ENCODE measurements at places on chromosomes 2 and 18.

- no peak for DNase-seq
Observed at GRCh38 chr2:69689466-69689865, 45.9 kb upstream of the AAK1 start.

DNA sequence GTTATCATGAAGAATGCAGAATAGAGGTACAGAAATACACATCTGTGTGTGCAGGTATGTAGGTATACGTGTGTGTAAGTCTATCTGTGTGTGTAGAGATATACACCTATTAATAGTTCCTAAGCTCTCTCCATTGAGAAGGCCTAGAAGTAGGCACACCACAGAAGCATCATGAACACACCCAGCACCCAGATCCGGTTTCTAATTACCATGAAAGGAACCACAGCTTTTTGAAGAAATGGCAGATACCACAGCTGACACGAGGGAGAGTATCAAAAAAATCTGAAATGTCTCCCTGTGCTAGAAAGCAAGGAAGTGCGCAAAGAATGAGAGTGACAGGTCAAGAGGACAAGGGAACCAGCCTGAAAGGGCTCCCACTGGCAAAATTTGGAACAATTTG lies 27.7 kb upstream of the AP1S3 start:
- DNase-seq: peak; percentile 55

DNA sequence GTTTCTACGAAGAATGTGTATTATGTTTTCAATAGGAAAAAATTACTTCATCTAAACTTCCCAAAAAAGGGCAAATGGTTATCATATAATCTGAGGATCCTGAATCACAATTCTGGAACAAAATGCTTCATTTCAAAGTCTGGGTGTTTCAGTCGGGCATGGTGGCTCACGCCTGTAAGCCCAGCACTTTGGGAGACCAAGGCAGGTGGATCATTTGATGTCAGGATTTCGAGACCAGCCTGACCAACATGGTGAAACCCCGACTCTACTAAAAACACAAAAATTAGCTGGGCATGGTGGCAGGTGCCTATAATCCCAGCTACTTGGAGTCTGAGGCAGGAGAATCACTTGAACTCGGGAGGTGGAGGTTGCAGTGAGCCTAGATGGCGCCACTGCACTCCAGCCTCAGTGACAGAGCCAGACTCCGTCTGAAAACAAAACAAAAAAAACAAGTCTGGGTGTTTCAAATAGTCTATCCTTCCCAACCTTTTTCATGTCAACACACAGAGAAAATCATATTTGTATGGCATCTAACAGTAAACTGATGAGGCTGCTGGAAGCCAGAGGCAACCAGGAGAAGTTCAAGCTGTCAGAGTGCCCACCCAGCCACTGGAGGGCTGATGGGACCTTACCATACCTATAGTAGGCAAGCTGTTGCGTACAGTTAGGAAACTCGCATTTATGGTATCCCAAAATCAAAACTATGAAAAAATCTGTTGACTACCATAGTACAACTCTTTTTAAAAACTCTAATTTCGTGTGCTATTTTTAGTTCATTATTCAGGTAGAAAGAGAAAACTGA lies 14.6 kb downstream of the NBAS start:
- no peak for DNase-seq

DNA sequence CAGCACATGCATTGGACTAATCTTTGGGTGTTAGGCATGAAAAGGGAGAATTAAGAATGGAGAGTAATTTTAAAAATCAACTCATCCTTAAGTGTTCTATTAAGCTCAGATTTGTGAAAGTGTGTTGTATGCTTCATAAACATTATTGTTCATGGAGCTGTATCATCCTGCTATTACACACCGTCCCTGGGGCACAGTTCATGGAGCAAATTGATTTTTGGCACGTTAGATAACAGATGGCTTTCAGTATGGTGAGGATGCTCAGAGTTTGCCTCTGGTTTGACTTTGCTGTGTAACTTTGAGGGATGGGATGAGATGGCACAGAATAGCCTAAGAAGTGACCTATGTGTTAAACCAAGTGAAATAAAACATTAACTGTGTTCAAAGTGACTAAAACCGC lies 97.1 kb downstream of the MGAT5 start:
- DNase-seq: no peak

- DNase-seq: no peak
Observed at GRCh38 chr18:45801416-45802004, 24.0 kb upstream of the SIGLEC15 start.

DNA sequence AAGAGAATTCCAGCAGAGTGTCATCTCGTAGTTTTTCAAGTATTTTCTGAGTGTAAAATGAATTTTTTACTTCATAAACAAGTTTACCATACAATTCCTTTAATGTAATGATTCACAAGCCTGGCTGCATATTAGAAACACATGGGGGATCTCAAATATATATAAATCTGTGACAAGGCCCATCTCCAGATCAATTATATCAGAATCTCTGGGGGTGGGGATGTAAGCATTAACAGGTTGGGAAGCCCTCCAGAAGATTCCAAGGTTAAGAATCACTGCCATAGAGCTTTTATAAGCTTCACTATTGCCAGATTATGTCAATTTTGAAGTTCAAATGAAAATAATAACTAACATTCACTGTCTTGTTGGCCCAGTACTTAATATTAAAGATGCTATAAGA lies 111.2 kb downstream of the BAZ2B start:
- DNase-seq: no peak

DNA sequence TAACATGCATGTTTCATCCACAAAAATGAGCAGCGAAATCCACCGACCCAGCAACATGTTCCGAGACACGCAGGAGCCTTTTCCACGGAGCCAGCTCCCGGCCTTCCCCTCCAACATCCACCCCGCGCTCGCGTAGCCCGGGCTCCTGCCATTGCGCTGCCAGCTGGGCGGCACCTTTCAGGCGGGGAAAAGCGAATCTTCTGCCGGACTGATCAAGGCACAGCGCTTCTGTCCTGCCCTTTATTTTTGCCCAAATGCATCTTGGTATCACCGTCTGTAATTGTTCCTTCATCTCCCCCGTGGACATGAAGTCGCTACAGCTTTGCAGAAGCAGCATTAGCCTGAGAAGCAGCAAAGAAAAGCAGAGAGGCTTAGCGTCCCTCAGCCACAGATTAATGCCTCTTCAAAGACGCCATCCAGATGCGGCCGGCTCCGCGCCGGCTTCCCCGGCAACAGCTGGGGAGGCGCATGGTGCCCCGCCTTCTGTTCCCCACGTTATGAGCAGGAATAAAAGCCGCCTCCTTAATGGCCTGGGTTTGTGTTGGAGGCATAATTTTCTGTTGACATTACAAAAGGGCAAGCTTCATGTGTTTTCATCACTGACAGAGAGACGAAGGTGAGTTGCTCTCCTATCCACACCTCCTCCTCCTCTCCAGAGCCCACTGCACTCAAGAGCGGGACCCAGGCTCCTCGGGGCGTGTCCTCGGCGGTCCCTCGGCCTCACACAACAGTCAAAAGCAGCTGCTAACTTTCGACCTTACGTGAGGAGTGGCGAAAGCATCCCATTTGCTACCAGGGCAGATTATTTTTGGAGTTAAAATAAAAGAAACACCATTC lies 122.1 kb upstream of the SALL3 start:
- DNase-seq: no peak

DNA sequence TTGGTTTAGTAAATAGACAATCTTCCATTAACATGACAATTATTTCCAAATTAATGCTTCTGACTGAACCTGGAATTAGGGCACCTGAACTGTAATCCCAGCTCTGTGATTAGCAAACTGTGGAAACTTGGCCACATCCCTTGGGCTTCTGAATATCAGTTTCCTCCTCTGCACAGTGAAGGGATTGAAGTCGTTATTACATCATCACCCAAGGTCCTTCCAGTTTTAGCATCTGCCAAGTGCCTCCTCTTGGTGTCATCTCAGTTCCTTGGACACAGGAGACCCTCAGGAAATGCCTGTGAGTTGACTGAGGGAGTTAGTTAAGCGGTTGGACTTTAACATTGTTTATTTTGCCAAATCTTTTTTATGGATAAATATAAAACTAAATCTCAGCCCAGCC lies 64.8 kb downstream of the MOGAT1 start:
- no peak for DNase-seq

- DNase-seq: peak; percentile 31
Observed at GRCh38 chr2:128362889-128363228, 44.2 kb upstream of the HS6ST1 start.

DNA sequence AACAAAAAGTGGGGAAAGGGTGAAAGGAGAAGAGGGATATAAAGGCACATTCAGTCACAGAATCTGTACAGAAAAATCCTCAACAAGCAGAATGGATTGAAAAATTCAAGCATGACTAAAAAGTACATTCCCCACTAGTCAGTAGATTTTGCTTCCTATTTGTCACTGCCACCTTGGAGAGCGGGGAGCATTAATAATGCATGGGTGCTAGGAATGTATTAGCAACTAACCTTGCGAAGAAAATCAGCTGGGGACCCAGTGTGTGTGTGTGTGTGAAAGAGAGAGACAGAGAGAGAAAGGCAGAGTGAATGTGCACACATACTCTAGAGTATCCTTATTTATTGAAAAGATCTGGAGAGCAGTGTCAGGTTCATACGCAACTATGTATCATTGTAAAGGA lies 968.7 kb upstream of the ZEB2 start:
- no peak for DNase-seq

GRCh38 chr18:48926420-48926857 lies 24.3 kb downstream of the SMAD7 start:
- no peak for DNase-seq

- no peak for DNase-seq
Observed at GRCh38 chr2:61726456-61727209, 127.2 kb downstream of the FAM161A start.

- DNase-seq: no peak
Observed at GRCh38 chr18:31680433-31680811, 4.0 kb downstream of the B4GALT6 start.

GRCh38 chr18:56851774-56852173 lies 200.6 kb downstream of the WDR7 start:
- no peak for DNase-seq

GRCh38 chr2:124325667-124326440 lies 300.8 kb downstream of the CNTNAP5 start:
- no peak for DNase-seq

GRCh38 chr18:32373995-32374394 lies 96.7 kb downstream of the GAREM1 start:
- peak; percentile 44 for DNase-seq

GRCh38 chr2:233422050-233422639 lies 67.9 kb downstream of the DGKD start:
- peak; percentile 90 for DNase-seq

- DNase-seq: no peak
Observed at GRCh38 chr2:15163326-15163725, 397.8 kb downstream of the NBAS start.

DNA sequence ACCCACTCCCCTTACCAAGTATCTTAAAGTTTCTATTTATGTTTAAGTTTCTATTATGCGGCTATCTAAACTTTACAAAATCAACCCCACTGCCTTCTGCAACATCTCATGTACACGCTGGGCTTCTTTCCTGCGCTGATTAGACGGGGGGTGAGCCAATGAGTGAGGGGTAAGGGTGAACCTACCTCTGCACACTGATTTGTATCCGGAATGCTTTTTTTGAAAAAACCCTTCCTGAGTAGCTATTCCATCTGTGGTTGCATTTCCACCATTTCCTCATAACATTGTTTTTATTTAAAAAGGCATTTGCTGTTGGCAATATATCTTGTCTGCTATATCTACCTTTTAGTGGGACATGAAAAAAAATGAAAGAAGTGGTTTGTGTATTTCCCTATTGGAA lies 6.3 kb downstream of the ALPG start:
- DNase-seq: no peak

DNA sequence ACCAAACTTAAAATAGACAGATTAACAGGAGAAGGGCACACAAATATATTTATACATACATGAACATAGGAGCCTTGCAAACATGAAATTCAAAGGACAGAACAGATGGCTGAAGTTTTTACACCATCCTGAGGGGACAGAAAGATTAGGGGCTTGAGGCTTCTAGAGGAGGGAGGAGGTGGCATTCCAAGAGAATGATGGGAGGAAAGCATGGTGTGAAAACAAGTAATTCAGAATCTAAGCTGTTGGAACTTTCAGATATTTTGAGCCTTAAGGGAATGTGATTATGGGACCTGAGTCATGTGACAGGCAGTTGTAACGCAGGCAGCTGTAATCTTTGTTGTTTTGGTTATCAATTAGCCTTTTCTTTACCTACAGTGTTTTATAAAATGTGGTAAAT lies 225.2 kb upstream of the SPOPL start:
- DNase-seq: no peak

GRCh38 chr2:221529177-221529942 lies 42.7 kb downstream of the EPHA4 start:
- no peak for DNase-seq

- no peak for DNase-seq
Observed at GRCh38 chr2:230660294-230661060, 52.2 kb upstream of the CAB39 start.

GRCh38 chr2:168694173-168694572 lies 108.3 kb upstream of the NOSTRIN start:
- DNase-seq: no peak

- peak; percentile 95 for DNase-seq
Observed at GRCh38 chr18:3596637-3597384, 146.8 kb downstream of the TGIF1 start.

DNA sequence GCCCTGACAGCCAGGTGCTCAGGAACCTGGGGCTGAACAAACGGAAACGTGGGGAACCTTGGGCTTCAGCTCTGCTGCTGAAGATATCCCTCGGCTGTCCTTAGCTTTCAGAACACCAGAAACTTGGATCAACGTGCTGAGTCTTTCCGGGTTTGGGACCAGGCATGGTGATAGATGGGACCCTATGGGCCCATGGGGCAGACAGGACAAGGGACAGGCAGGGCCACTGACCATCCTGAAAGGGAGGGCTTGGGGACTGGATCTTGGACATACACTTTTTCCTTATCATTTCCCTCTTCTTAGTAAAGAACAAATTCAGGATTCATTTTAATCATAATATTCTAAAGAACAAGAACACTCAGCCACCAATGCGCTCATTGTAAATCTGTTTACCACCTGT lies 16.3 kb upstream of the HES6 start:
- DNase-seq: no peak

DNA sequence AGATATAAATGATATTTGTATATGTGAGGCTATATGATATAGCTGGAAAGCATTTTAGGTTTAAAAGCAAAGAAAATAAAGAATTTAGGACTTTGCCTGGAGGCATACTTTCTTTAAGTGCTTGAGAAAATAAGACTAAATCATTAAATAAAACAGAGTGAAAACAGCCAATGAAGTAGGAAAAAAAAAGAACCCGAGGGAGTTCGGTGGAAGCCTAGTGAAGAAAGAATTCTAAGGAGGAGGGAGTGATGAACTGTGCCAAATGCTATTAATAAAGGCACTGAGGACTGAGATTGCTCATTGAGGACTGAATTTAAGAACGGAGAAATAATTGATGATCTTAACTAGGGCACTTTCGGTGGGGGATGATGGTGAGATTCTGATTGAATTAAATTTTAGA lies 573.5 kb downstream of the DSC3 start:
- no peak for DNase-seq
